ENCODE measurements at places on chromosomes 1 and 21. TPM values are rescaled to one million over a fixed set of nuclear protein-coding genes. Genes with fewer than 3 reads are reported as not detected.

IQGAP3 gene
- total RNA-seq, result 17.9 TPM

C1orf105 gene
- not detected for total RNA-seq

FAM151A gene
- total RNA-seq, result 0.29 TPM

ERG gene
- not detected for total RNA-seq

C1orf226 gene
- 0.93 TPM for total RNA-seq

YRDC gene
- total RNA-seq, result 18.4 TPM

HAO2 gene
- total RNA-seq, result not detected

FMO4 gene
- 0.67 TPM for total RNA-seq

RNF186 gene
- total RNA-seq, result not detected

ZNF436 gene
- total RNA-seq, result 6.6 TPM

LCE1D gene
- total RNA-seq, result not detected

SCMH1 gene
- 13.0 TPM for total RNA-seq

KRTAP19-3 gene
- total RNA-seq, result not detected

RXFP4 gene
- total RNA-seq, result not detected

CLCA4 gene
- total RNA-seq, result not detected

TFAP2E gene
- 0.41 TPM for total RNA-seq

RASAL2 gene
- 18.9 TPM for total RNA-seq

SLAMF6 gene
- total RNA-seq, result not detected

MYBPH gene
- not detected for total RNA-seq

SPATA6 gene
- 1.3 TPM for total RNA-seq

PLA2G2D gene
- total RNA-seq, result not detected

ERICH3 gene
- not detected for total RNA-seq
